ENCODE measurements at places on chromosomes 7 and 10.

DNA sequence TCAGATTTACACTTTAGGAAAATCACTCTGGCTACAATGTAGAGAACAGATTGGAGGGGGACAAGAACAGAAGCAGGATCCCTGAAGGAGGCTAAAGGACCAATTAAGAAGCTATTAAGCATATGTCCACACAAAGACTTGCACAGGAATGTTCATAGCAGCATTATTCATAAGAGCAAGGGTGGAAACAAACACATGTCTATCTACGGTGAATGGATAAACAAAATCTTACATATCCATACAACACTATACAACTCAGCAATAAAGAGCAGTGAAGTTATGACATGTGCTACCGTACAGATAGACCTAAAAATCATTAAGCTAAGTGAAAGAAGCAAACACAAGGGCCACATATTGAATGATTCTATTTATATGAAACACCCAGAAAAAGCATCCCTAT is 10.4 kb downstream of the CHCHD3 start:
- DNase-seq = no peak

DNA sequence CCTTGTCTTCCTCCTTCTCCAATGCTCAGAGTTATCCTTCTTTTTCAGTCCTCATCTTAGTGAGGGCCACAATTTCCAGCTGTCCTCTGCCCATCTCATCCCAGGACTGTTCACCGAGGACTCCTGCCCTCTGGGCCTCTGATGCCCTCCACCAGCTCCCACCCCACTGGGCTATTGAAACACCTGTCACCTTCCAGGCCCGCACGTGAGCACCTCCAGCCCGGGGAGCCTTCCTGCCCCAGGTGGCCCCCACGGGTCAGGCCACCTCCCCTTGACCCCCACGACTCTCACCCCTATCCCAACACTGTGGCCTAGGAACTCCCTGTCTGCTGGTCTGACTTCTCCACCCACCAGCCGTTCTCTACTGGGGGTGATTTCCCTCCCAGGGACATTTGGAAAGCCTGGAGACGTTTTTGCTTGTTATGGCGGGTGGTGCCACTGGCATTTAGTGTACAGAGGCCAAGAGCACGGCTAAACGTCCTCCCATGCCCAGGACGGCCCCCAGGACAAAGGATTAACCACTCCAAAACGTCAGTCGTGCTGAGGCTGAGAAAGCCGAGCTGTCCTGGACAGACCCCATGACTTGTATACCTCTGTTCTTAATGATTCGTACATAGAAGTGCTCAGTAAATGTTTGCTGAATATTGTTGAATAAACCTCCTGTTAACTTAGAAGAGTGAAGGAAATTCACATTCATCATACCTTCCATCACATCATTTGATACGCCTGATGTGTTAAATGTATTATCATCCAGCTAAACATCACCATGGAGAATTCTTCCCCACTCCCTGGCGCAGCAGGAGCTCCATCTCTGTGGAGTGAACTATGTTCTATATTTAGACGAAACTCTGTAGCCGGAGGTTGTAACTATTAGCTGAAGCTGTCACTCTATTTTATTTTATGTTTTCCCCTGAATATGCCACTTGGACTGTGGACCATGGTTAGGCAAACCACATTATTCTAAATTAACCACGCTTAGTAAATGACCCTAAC is 270.1 kb upstream of the SHH start:
- DNase-seq = no peak

GRCh38 chr7:71454981-71455380 is 323.0 kb downstream of the GALNT17 start:
- DNase-seq = no peak

DNA sequence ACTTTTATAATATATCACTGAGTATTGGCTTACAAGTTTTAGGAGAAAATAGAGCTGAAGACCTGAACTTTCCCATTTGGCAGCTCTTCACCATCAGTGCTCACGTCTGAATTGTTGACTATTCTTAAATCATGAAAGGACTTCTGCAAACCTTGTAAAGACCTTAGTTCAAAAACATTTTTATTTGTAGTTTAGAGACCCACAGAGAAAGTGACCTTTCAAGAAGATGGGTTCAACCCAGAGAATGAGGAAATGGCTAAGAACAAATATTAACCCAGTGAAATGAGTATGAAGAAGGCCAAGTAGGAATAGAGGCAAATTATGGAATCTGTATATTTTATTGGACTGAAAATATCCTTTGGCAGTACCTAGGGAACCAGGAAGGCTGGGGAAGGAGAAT is 1151.1 kb downstream of the GATA3 start:
- no peak for DNase-seq

DNA sequence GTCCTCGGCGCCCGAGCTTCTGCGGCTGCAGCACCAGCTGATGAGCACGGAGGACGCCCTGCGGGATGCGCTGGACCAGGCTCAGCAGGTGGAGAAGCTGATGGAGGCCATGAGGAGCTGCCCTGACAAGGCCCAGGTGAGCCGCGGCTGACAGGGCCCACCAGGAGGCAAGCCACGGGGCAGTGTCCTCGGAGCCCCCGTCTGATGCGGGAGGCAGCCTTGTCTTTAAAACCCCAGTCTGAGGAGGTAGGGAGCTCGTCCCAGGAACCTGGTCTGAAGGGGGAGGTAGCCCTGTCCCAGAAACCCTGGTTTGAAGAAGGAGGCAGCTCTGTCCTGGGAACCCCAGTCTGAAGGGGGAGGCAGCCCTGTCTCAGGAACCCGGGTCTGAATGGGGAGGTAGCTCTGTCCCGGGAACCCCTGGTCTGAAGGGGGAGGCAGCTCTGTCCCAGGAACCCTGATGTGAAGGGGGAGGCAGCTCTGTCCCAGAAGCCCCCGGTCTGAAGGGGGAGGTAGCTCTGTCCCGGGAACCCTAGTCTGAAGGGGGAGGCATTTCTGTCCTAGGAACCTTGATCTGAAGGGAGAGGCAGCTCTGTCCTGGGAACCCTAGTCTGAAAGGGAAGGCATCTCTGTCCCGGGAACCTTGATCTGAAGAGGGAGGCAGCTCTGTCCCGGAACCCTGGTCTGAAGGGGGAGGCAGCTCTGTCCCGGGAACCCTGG is 53.1 kb upstream of the GTF2IRD1 start:
- DNase-seq = no peak

DNA sequence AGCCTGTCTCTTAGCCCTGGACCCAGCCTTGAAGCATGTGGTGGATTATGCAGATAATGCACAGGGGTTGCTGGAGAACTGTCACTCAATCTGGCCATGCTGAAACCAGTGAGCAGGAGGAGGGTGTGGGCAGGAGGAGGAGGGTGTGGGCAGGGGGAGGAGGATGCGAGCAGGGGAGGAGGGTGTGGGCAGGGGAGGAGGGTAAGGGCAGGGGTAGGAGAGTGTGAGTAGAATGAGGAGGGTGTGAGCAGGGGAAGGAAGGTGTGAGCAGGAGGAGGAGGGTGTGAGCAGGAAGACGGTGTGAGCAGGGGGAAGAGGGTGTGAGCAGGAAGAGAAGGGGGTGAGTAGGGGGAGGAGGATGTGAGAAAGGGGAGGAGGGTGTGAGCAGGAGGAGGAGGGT is 18.8 kb downstream of the CAMK2B start:
- DNase-seq = no peak

DNA sequence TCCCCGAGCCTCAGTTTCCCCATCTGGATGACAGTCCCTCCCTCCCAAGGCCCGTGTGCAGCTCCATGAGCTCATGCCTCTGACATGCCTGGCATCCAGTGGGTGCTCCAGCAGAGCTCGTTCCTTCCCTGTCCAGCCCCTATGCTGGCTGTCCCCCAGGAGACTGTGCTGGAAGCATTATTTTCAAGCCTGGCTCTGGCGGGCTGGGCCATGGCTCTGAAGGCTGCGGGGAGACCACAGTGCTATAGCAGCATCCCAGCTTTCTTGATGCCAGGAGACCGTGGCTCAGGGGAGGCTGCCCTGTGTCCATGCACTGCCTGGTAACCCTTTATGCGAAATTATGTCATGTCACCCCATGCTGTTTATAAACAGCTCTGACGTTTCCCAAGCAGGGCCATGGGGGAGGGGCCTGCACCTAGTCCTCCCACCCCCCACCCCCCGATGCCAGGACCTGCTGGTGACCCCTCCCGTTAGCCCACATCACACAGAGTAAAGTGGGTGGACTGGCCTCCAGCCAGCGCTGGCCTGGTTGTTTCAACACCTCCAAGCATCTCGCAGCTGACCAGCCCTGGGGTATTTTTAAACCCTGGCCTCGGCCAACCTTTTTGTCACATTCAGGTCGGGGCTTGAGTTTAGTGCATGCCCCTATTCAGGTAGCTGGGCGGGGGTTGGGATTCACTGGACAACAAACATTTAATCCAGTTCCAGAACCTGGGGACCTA is 105.9 kb upstream of the ZNF716 start:
- no peak for DNase-seq

DNA sequence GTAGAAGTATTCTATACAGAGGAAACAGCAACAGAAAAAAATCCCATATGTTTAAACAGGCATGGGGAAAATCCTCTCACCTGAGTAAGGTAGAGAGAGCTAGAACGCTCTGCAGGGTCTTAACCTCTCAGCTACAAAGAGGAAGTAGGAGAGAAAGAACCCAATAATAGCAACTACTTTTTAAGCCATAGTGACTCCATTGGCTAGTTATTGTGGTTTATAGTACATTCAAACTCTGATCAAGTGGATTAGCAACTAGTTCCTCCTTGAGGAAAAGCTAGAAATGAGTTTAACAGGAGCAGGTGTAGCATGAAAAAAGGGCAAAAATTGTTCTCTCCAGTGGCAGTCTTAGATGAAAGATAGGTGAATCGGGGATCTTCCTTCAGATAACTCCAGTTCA is 89.7 kb downstream of the HGF start:
- no peak for DNase-seq

- no peak for DNase-seq
Measured at GRCh38 chr10:52312942-52313255, 1.2 kb upstream of the DKK1 start.

DNA sequence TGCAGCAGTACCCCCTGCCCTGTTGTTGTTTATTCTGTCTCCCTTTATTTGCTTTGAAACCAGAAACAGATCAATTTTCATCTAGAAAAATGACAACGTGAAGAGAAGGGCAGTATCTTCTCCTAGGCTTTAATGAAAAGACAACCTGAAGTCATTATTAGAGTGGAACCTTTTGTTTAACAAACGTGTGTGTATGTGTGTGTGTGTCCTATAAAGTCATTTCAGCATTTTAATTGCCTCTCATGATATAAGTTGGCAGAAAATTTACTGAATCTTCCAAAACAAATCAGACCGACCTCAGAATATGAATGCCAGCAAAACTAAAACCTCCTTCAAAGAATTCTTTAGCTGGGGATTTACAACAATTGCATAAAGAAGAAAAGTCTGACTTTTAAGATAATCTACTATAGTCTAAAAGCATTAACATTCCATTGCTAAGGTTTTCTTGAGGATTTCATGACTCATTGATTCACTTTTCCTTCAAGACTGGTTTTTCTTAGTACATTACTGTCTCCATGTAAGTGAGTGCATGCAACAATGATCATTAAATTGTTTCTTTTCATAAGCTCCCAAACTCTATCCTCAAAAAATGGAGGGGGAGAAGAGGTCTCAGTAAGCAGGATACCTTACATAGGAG is 3.2 kb downstream of the GLI3 start:
- DNase-seq = no peak

DNA sequence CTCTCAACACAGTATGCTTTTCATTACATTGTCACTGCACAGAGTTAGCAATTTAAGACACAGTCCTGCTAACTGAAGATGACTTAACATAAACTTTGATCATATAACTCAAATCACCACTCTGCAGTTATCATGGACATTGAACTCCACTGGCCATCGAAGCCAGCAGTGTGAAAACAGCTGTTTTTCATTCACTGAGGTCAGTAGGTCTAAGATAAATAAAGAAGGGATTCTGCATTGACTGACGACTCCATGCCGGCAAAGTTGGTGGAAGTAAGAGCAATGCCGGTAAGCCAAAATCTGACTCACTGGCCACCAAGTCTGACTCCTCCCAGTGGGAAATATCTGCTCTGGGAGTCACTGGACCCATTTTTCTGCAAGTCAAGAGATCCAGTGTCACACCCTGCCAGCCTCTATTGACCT is 449.9 kb upstream of the ANKRD30A start:
- no peak for DNase-seq

DNA sequence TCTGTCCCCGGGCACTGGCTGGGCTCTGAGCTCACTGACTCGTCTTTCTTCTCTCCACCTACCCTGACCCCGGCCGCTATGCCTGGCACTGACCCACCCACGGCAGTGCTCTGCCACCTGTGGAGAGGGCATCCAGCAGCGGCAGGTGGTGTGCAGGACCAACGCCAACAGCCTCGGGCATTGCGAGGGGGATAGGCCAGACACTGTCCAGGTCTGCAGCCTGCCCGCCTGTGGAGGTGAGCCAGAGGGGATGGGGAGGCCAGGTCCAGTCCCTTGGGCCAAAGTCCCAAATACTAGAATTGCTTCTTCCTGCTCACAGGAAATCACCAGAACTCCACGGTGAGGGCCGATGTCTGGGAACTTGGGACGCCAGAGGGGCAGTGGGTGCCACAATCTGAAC is 27.3 kb downstream of the TBATA start:
- DNase-seq = no peak

GRCh38 chr10:57964351-57964750 is 303.3 kb downstream of the IPMK start:
- no peak for DNase-seq

DNA sequence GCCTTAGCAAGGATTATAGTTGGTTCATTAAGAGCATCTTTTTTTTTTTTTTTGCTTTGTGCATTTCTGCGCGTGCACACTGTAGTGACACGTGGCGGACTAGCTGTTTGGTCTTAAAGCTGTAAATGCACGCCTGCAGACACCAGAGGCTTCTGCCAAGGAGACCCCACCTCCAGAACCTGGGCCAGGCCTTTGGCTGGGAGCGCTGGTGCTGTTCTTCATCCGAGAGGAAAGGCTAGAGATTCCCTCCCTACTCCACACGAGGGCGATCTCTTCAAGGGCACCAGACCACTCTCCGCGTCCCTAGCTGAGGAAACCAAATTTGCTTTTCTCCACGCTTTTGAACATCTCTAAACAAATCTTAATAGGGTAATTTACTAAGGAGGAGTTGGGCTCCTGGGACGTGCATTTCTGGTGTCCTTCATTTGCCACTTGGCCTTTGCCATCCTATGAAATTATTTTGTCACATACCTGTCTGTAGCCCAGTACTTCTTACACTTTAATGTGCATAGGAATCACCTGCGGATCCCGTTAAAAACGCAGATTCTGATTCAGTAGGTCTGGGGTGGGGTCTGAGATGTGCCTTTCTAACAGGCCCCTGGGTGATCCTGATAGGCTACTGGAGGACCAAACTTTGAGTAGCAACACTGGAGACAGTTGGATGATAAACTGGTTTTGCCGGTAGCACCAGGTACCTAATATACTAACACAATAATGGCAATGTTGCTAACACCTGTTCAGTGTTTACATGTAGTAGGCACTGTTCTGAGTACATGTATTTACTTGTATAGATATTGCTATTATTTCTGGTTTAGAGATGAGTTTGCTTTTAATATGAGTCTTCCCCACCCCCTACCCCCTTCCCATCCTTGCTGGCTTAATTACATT is 1.3 kb upstream of the SLC26A5 start:
- DNase-seq = no peak

DNA sequence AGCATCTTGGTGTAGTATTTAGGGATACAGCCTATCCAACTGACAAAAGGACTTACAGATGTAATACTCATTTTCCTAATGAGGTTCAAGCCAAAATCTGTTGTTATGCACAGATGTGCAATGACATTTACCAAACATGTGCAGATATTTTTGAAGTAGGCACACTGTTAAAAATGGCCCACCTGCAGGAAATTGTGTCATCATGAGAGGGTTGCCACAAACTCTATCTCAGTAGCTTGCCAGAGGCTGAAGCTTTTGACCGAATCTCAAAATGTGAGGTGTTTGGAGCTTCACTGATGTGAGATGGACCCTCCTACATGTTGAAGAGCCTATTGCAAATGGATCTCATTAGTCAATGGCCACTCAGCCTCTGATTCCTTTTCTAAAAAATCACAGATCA is 89.7 kb upstream of the CSTF2T start:
- DNase-seq = no peak
